ENCODE measurements at places on chromosomes 16 and 17.

- no peak for DNase-seq
Observed at GRCh38 chr16:87575027-87575804, 27.1 kb upstream of the JPH3 start.

- no peak for DNase-seq
Observed at GRCh38 chr17:75603123-75603522, 15.5 kb downstream of the MYO15B start.

DNA sequence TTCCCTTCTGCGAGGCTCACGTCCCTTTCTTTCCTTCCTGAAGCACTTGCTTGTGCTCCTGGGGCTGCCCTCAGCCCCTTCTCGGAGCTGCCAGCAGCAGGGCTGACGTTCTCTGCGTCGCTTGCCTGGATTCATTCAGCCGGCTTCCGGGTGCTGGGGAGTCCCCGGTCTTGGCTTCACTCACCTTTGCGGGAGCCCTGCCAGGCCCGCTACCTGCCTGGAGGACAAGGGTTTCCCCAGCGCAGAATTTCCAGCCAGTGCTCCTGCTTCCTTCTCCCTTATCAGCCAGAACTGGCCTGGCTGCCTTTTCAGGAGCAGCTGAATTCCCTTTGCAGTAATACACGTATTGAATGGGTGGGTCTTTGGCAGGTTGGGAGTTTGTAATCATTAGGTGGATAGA lies 22.1 kb upstream of the IL17C start:
- no peak for DNase-seq

GRCh38 chr17:19753051-19753509 lies 5.0 kb upstream of the ALDH3A1 start:
- no peak for DNase-seq

DNA sequence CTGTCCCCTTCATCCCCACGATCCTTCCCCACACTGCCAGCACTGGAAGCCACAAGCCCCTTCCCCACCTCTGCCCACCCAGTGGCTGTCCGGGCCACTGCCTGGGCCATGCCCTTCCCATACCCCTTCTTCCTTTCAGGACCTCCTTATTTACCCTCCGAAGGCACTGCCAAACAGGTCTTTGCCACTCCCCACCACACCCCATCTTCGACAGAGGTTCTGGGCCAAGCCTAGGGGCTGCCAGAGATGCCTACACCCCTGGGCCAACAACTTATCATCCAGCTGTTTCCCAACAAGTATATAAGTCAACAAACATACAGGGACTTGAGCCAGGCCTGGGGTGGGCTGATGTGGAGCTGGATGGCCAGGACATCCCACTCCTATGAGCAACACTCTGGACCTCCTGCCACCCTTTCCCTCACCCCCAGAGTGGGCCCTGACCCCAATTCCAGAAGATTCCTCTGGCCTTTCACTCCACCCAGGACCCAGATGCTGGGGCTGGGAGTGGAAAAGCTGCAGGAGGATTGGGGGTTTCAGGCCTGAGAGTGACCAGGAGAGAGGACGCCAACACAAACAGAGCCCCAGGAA lies 1.5 kb upstream of the PPP1R1B start:
- DNase-seq, result no peak

- DNase-seq, result no peak
Observed at GRCh38 chr16:30120340-30121105, 2.5 kb downstream of the MAPK3 start.

- no peak for DNase-seq
Observed at GRCh38 chr16:27852116-27852515, 211.4 kb downstream of the GSG1L start.

Data from GM20000 (cell line).